Daoy (cell line): ENCODE measurements at places on chromosomes 7 and 10. TPM values are rescaled to one million over a fixed set of nuclear protein-coding genes. Genes with fewer than 3 reads are reported as not detected.

CELF2 gene
- 0.24 and 0.51 TPM in 2 replicates for total RNA-seq

ZPBP gene
- not detected in 2 replicates for total RNA-seq

HOXA7 gene
- 21.7 and 24.4 TPM in 2 replicates for total RNA-seq

NYAP1 gene
- 0.06 TPM in 1 of 2 replicates, not detected in the other for total RNA-seq

CLEC5A gene
- total RNA-seq, result not detected in 2 replicates

IDI1 gene
- total RNA-seq, result 48.6 and 50.8 TPM in 2 replicates

TMEM176A gene
- 0.33 and 2.6 TPM in 2 replicates for total RNA-seq

LIPN gene
- total RNA-seq, result not detected in 2 replicates

MMRN2 gene
- 0.06 TPM in 1 of 2 replicates, not detected in the other for total RNA-seq

CDC123 gene
- 143 and 190 TPM in 2 replicates for total RNA-seq

SPACDR gene
- total RNA-seq, result 1.6 TPM in 1 of 2 replicates, not detected in the other

TAF3 gene
- total RNA-seq, result 2.1 TPM in 2 replicates

DMBT1 gene
- 0.23 and 0.30 TPM in 2 replicates for total RNA-seq
